Stromal cell of bone marrow (primary cell): ENCODE measurements at places on chromosomes 13 and 19.

GRCh38 chr13:40464337-40465014 lies 202.0 kb downstream of the FOXO1 start:
- no peak for DNase-seq

DNA sequence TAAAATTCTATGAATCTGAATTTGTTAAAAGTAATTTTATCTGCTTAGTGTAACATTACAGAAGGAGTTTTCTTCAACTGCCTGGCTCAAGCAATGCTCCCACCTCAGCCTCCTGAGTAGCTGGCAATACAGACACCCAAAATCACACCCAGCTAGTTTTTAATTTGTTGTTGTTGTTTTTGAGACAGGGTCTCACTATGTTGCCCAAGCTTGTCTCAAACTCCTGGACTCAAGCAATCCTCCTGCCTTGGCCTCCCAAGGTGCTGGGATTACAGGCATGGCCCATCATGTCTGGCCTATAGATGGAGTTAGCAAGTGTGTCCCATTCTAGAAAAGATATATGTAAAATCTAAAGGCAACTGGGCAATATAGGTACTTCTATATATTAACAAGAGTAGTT lies 1580.4 kb upstream of the PRR20A start:
- DNase-seq, result no peak

DNA sequence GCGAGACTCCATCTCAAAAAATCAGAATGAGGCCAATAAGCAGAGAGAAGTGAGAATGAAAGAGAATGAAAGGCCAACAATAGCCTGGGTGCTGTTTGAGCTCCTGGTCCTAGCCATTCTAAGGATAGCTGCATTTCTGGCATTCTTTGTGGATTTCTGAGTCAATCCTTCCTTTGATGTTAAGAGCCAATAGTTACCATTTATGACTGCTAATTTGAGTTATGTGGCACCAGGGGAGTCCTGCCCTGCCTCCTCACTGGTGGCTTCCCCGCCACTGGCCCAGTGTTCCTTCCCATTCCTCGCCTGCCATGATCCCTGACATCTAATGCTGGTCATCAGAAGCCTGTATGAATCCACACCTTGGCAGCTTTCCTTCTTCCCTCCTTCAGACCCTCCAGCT lies 991.2 kb downstream of the UQCRFS1 start:
- no peak for DNase-seq

DNA sequence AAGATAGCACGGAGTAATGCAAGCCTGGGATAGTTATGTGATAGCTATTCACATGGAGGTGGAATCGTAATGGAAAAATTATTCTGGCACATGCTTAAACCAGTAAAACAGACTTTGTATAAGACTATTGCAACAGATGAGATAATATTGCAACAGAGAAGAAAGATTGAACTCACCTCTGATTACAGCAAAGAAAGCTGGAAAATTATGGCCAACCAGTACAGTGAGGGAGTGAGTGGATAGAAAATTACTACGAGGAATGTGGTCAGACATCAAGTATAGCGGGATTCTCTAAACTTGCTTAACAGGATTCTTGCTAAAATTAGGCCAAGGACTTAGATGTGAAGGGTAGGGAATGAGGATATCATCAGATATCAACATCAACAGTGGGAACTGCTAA lies 397.6 kb upstream of the KLHL1 start:
- no peak for DNase-seq

DNA sequence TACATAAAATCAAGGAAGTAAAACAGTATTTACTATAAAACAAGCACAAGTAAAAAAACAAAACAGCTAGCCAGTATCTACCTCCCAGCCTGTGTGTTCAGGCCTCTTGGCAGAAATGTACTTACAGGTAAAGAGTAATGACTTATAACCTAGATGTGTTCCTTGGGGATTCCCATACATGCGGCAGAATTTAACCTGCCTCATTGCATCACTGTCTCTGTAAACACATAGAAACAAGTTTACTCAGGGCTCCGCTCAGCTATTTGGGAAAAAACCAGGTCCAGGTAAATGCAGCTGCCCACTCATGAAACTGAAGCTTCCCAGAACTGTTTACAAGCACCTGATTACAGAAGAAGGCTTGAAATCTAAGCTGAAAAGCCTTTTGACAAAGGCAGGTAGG lies 50.7 kb upstream of the SERP2 start:
- DNase-seq, result no peak

DNA sequence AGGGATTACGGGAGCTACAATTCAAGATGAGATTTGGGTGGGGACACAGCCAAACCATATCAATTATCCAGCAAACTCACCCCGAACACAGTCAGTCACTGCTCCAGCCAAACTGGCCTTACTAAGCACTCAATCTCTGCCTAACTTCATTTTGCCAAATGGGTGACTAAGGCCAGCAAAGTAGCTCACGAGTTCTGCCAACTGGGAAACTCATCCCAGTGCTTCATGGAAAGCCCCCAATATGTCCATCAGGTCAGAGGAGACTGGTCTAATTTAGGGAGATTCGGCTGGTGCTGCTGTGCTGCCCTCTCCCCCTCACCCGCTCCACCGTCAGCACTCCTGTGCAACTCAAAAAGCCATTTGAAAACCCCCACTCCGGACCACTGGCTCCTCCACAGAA lies 324.0 kb downstream of the FOXO1 start:
- DNase-seq, result no peak

- DNase-seq, result no peak
These were observed 356.1 kb downstream of the FGF14 start for GRCh38 chr13:102045731-102046130.

DNA sequence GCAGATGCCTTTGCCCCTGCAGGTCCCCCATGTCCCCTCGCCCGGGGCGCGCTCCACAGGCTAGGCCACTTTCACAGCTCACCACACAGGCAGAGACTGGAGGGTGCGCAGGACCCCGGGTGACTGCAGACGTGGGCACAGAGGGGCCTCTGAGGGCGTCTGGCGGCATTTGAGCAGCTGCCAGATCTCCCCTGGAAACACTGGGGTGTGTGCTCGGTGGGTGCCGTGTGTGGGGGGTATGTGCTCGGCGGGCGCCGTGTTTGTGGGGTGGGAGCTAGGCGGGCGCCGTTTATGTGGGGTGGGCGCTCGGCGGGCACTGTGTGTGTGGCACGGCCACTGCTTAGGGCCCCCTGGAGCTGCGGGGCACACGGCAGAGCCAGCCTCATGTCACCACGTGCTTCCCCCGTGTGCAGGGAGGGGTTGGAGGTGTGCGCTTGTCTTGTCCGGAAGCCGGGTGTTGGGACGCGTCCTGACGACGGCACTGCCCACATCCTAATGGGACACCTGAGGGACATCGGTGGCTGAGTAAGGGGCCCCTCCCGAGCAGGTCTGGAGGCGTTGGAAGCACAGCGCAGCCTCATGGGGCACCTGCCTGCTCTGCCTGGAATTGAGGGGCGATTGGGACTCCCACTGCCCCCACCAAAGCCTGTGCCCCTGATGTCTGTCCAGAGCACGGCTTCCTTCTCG lies 16.7 kb downstream of the CSNK1G2 start:
- DNase-seq, result no peak

- DNase-seq, result no peak
These were observed 99.9 kb upstream of the IPO5 start for GRCh38 chr13:97853550-97853949.

- no peak for DNase-seq
These were observed 5.5 kb downstream of the TPT1 start for GRCh38 chr13:45335397-45336024.

DNA sequence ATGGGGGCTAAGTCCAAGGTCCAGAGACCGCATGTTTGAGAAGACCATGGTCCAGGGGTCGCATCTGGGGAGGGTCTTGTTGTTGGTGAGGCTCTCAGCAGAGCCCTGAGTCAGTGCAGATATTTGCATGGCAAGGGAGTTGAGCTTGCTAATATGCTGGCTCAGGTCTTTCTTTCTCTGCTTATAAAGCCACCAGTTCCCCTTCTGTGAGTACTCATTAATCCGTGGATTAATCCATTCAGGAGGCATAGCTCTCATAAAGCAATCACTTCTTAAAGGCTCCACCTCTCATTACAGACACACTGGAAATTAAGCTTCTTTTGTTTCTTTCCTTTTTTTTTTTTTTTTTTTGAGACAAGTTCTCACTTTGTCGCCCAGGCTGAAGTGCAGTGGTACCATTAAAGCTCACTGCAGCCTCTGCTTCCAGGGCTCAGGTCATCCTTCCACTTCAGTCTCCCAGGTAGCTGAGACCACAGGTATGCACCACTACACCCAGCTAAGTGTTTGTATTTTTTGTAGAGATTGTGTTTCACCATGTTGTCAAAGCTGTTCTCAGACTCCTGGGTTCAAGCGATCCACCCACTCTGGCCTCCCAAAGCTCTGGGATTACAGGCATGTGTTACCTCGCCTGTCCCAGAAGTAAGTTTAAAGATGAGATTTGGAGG lies 216.4 kb downstream of the SLITRK5 start:
- no peak for DNase-seq

GRCh38 chr19:42105368-42105767 lies 26.9 kb downstream of the POU2F2 start:
- no peak for DNase-seq

- DNase-seq, result peak; percentile 91
These were observed 33.2 kb downstream of the RASA3 start for GRCh38 chr13:114099191-114099590.

GRCh38 chr13:67554746-67555452 lies 324.8 kb upstream of the PCDH9 start:
- no peak for DNase-seq

GRCh38 chr13:21045100-21045499 lies 16.3 kb downstream of the LATS2 start:
- no peak for DNase-seq

- no peak for DNase-seq
These were observed 64.8 kb downstream of the MLLT1 start for GRCh38 chr19:6214881-6215541.

GRCh38 chr19:18502246-18502637 lies 19.6 kb downstream of the ELL start:
- DNase-seq, result no peak

DNA sequence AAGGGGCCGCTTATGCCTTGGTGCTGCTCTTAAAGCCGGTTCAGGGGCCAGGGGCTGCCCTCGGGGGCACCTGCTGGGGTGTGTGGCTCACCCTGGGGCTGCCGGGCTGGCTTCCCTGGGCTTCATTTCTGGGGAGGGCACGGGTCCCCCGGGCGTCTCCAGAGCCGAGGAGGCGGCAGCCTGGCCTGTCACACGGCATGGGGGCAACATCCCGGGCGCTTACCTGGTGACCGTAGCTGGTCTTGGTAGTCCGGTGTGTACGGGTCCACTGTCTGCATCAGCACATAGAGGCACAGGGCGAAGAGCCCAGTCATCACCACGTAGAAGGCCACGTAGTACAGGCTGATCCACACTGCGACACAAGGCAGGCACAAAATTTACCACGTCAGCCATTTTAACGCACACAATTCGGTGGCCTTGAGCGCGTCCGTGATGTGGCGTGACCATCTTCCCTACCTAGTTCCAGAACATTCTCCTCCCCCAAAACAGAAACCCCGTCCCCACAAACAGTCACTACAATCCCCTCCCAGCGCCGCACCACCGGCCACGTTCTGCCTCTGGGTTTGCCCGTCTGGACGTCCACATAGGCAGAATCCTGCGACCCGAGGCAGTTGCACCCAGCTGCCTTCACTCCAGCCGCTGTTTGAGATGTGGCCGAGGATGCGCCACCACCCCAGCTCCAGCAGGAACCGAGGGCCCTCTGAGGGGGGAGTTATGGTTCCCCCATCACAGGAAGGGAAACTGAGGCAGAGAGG lies 3.2 kb downstream of the ATP4B start:
- DNase-seq, result no peak

- no peak for DNase-seq
These were observed 1347.3 kb downstream of the PCDH9 start for GRCh38 chr13:65882810-65883209.

- DNase-seq, result no peak
These were observed 215.3 kb downstream of the PCCA start for GRCh38 chr13:100304229-100304628.

GRCh38 chr19:1282588-1283206 lies 3.0 kb upstream of the EFNA2 start:
- DNase-seq, result no peak

DNA sequence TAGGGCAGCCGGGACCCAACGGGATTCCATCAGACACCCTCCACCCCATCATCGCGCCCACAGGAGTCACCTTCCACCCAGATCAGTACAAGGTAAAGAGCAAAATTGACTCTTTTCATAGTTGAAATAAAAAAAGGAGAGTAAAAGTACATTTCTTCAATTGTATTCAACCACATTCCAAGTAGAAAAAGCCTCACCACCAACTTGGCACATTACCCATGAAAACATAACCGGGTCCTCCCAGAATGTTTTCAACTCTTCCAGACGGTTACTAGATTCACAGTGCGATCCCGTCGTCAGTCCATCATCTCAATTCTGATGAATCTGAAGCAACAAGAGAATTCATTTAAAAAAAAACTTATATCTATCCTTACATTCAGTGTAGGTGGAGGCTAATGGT lies 125.2 kb downstream of the RAB20 start:
- peak; percentile 50 for DNase-seq

DNA sequence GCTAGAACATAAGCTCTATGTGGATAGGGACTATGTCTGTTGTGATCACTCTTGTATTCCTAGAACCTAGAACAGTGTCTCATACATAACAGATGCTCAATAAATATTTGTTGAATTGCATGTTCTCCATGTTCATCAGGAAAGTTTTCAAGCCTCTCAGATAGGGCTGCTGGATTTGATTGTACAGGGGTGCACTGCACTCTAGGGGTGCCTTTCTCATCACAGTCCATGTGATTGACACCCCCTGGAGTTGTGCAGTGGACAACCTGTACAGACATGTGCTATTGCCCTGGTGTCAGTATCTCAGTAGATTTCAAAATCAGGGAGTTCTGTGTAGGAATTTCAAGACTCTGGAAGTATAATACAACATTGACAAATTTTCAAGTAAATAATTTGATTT lies 58.9 kb downstream of the MBNL2 start:
- DNase-seq, result no peak

DNA sequence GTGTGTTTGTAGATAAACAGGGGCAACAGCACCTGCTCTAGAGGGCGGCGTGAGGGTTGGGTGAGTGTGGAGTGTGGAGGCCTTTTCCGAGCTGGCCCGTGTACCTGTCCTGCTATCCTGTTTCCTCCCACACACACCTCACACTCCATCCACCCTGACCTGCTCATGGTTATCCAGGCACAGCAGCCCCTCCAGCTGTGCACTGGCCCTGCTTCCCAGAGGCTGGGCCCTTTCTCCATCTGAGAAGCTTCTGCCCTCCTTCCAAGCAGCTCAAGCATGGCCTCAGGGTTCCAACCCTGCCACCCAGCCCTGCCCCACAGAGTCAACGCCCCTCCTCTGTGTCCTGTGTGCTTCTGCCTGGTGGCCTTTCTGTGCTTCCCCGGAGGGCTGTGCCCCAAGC lies 86.9 kb downstream of the SOX1 start:
- DNase-seq, result no peak

DNA sequence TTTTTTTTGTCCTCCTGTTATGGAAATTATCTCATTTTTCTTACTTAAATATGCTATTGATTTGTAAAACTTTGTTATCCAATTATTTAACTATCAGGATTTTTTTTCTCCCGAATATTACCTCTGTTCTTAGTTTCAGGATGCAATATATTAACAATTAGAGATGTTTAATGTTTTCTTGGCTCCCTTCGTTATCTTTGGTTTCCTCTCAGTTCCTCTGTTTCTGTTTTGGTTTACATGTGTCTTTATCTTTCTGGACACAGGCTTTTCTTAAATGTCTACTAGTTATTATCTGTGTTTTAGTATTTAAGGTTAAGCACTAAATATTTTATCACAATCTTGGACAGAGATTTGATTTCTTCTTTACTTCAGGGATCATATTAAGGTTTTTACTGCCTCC lies 462.2 kb upstream of the SLC10A2 start:
- no peak for DNase-seq
